ENCODE measurements at places on chromosomes 1 and 21.

- DNase-seq: peak; percentile 46
Measured at GRCh38 chr1:232628335-232629249, 1.3 kb downstream of the SIPA1L2 start.

DNA sequence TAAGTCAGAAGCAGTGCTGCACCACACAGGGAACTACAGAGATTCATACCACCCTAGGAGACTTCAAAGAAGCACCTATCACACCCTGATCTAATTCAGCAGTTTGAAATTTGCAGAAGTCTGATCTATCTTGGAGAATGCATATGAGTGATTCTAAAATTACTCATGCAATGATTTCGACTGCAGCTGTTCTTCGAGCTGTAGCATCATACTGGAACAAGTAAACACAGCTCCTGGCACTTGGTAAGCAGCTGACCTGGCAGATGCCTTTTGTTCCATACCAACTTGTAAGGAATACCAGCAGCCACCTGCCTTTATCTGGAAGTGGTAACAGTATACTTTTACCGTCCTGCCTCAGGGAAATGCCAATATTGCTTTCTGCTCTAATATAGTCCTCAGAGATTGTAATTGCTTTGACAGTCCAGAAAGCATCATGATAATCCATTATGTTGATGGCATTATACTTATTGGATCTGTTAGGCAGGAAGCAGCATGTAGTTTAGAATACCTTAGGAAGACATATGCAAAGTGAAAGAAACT, 25.7 kb downstream of the AADACL4 start:
- DNase-seq: no peak

- DNase-seq: no peak
Measured at GRCh38 chr1:234018816-234019215, 114.3 kb downstream of the SLC35F3 start.

- peak; percentile 16 for DNase-seq
Measured at GRCh38 chr1:229370601-229371021, 27.8 kb upstream of the CCSAP start.

- DNase-seq: no peak
Measured at GRCh38 chr1:158731707-158732106, 11.2 kb upstream of the OR6K3 start.

- peak; percentile 33 for DNase-seq
Measured at GRCh38 chr1:143691400-143691891, 280.3 kb downstream of the FAM72C start.

DNA sequence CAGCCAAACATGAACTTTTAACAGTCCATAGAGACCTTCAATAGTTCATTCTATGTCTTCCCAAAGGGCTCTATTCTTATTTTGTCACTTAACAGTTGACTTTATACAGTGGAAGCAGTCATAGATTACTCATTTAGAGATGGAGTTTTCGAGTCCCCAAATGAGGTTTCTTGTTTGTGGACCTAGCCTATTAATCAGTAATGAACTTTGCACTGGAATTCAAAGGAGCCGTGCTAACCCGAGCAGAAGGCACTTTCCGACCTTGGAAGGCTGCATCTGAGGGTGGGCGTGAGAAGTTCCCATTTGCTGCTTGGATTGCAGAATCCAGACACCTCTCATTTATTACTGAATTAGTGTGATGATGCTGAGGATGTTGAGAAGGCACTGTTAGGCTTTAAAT, 46.4 kb downstream of the TTC39A start:
- no peak for DNase-seq

DNA sequence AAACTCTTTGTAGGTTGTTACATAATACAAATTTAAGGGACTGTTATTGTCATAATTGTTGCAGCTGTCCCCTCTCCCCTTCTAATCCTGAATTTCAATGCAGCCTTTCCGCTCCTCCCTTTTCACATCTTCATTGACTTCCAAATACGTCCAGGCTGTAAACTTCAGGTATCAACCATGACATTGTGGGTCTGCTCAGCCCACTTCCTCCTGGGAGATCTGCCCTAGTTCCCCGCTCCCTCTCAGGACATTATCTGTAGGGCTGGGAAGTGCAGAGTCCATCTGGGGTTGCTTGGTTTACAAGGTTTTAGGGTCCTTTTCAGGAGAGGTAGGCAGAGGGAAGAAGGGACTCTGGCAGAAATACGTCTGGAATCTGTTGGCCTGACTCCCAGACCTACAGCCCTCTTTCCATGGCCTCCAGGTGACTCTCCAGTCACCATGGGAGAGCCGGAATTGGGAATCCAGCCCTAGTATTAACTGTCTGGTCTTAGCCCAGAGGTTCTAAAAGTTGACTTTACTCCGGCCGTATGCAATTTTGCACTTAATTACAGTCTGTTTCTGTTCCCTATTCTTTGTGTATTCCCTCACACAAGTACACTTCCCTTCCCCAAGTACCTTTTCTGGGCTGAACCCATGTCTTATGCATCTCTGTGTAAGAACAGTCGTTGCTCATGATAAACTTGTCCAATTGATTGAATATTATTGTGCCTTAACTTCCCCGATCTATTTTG, 4.7 kb upstream of the DENND2D start:
- peak; percentile 21 for DNase-seq

- DNase-seq: no peak
Measured at GRCh38 chr1:158054721-158055120, 61.3 kb downstream of the KIRREL1 start.

DNA sequence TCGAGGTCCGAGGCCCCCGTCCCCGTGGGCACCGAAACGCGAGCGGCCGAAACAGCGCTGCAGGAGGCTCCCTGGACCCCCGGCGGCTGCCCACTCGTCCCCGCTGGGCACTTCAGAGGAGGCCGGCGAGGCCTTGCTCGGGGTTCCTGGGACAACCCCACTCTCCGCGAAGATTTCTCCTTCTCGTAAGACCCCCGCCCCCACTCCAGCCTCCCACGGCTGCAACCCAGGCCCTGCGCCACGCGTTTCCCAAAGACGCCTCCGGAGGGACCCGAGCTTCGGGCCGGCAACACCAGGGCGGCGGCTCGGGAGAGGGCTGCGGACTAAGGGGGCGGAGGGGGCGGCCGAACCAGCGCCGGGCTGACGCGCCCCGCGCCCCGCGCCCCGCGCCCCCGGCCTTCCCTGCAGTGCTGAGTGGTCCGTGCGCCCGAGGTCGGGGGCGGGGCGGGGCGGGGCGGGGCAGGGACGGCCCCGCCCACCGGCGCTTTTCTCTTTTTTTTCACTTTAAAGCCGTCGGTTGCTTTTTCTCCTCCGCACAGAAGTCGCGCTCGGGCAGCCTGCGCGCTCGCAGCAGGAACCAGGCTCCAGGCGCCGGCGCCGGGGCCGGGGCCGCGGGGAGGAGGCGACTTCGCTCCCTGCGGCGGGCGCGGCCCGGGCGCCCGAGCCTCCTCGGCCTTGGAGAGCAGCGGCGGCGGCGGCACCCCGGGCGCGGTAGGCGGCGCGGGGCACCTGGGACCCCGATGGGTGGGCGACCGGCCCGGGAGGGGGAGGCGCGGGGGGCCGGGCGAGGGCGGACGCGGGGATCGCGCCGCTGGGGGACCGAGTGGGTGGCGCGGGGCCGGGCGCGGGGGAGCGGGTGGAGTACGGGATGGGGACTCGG, at the start of gene SPSB1:
TSS of gene SPSB1 (plus strand) at position 534 of the 880 bp plus-strand sequence. CDS start 62,998 bp downstream, outside the sequence.
- DNase-seq: peak; percentile 85

GRCh38 chr21:15415541-15416261, 314.1 kb upstream of the USP25 start:
- DNase-seq: no peak

DNA sequence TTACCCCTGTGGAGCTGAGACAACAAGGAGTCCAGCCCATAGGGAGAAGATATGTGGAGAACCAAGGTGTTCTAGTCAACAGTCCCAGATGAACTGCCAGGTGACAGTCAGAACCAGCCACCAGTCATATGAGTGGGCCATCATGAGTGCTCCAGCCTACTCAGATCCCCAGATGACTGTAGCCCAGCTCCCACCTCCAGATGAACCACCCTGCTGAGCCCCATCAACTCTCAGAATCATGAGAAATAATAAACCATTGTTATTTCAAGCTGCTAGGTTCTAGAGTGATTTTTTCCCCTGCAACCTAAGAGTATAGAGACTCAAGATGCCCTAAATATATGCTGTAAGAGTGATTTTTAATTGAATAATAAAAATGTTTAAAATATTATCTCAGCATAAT, 444.2 kb downstream of the GPATCH2 start:
- DNase-seq: no peak

DNA sequence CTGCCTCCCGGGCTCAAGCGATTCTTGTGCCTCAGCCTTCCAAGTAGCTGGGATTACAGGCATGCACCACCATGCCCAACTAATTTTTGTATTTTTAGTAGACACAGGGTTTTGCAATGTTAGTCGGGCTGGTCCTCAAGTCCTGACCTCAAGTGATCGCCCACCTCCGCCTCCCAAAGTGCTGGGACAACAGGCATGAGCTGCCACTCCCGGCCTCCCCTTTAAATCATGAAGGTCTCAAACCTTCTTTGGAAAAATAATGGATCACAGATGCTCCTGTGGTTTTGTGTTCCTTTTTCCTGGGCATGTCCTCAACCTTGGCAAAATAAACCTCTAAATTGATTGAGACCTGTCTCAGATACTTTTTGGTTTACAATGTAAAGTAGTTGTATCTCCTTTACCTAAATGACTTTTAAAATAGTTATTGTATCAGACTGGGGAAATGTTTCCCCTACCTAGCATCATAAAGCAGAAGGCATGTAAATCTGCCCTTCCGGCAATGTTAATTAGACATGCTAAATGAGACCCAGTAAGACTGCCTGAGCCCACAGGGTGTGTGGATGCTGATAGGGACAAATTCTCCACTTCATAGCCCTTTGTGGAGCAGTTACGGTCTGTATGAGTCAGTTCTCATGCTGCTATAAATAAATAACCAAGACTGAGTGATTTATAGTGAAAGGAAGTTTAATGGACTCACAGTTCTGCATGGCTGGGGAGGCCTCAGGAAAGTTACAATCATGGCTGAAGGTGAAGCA, 27.8 kb downstream of the CBR1 start:
- peak; percentile 72 for DNase-seq

DNA sequence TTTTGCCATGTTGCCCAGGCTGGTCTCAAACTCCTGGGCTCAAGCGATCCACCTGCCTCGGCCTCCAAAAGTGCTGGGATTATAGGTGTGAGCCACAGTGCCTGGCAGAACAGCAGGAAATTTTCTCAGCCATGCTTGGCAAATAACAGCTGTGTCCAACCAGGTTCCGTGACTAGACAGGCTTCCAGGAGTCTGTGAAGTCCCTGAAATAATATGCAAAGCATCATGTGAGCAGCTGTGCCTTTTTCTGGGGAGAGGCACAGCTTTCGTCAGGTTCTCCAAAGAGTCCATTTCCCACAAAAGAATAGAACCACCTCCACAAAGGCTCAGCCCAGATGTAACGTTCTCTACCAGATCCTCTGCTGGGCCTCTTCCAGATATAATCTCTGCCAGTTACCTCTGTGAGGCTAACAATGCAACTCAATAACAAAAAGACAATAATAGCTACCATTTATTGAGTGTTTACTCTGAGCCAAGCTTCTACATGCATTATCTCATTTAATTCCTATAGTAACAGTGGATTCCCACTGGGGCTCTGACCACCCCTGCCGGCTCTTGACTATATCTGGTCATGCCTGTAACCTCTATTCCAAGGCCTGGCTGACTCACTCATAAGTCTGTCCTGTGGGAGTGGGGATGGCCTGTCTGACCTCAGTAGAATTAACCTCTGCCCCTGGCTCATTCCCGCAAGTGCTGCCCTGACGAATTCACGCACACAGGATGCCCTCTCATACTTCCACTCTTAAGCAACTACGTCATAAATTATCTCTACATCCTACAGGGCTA, 4.0 kb upstream of the NKAIN1 start:
- DNase-seq: peak; percentile 12

DNA sequence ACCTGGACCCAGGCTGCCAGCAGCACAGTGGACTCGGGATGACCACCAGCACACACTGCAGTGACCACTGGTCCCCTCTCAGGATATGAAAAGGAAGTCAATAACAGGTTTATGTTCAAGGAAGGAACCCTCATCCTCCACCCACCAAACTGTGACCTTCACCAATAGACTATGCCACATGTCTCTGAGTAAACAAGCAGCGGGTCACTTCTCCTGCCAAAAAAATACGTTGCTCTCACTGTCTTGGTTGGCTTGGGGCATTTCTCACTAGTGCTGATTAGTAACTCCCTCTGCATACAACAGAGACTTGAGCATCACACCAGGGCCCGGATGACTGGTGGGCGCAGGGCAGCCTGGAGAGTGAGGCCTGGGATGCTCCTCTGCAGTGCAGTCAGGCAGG, 25.9 kb downstream of the PARP1 start:
- no peak for DNase-seq

DNA sequence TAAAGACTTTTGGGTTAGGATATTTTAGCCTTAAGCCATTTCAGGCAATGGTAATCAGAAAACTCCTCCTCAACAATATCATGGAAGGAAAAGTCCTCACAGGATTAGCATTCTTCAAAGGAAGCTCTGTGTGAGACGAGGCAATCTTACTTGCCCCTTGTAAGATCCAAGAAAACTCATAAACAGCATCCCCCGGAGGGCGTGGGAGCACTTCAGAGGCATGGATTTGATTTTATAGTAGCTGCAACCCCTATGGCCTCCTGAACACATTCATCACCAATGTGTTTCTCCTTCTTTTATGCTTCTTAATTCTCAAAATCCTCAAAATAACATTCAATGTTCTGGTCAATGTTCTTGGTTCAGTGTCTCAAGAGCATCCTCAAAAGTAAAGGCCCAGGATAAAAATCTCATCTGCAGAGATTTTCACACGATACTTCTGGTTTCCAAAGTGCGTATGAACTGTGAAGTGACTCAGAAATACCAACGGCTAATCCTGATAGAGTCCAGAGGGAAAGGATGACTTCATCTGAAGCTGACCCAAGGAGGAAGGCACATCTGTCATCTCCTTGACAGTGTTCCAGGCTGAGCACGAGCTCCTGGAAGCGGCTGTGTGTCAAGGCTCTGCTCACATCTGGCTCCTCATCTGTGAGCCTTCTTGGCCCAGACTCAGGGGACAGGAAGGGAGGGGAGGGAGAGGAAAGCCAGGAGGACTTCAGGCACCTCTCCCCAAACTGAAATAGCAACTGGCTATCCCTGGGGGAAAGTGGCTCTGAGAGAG, 49.3 kb upstream of the PSEN2 start:
- DNase-seq: peak; percentile 96

DNA sequence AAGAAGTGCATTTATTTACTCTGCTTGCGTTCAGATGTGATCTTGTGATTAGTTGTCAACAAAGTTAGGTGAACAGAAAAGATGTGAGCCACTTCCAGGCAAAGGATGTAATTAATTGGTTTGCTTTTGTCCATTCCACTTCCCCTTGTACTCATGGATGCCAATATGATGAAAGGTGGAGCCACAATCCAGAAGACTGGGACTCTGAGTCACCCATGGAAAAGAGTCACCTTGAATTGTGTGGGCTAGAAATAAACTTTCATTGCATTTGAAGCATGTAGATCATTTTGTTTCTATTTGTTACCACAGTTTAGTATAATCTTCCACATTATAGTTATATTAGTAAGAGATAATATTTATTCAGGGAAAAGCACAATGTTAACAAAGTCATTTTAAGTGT, 684.2 kb downstream of the LTN1 start:
- DNase-seq: peak; percentile 21

- no peak for DNase-seq
Measured at GRCh38 chr1:44757420-44757819, 17.8 kb downstream of the KIF2C start.
